ENCODE measurements at places on chromosomes 7 and 10.

DNA sequence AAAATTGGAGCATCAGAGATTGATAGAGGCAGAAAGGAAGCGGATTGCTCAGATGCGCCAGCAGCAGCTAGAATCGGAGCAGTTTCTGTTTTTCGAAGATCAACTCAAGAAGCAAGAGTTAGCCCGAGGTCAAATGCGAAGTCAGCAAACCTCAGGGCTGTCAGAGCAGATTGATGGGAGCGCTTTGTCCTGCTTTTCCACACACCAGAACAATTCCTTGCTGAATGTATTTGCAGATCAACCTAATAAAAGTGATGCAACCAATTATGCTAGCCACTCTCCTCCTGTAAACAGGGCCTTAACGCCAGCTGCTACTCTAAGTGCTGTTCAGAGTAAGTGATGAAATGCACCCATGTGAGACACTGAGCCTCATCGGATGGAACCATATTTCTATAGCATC is 33.1 kb downstream of the STAMBPL1 start:
- DNase-seq = no peak

- DNase-seq = no peak
Measured at GRCh38 chr7:90951986-90952954, 312.0 kb upstream of the FZD1 start.

DNA sequence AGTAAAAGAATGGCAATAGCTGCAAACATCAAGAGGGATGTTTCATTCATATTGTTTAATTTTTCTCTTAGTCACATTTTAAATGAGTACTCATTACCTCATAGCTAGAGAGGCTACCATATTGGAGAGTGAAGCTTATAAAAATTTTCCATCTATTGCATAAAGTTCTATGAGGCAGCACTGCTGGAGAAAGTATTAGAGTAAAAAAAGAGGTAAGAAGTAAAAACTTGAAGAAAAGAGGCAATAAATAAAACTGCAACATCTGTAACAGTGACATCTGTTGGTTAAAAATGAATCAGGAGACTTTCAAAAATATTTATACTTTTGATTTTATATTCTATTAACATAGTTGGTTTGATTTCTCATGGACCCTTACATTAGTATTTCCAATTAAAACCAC is 284.5 kb upstream of the SEMA3D start:
- DNase-seq = peak; percentile 56

GRCh38 chr7:64541438-64542359 is 21.2 kb downstream of the ZNF680 start:
- DNase-seq = no peak

- no peak for DNase-seq
Measured at GRCh38 chr7:1287752-1288201, 55.1 kb downstream of the UNCX start.

GRCh38 chr7:73851410-73852338 is 9.3 kb upstream of the TMEM270 start:
- peak; percentile 98 for DNase-seq

GRCh38 chr10:2921956-2922680 is 145.2 kb upstream of the PFKP start:
- DNase-seq = no peak

GRCh38 chr10:43880160-43880559 is 231.5 kb upstream of the ZNF32 start:
- DNase-seq = no peak

DNA sequence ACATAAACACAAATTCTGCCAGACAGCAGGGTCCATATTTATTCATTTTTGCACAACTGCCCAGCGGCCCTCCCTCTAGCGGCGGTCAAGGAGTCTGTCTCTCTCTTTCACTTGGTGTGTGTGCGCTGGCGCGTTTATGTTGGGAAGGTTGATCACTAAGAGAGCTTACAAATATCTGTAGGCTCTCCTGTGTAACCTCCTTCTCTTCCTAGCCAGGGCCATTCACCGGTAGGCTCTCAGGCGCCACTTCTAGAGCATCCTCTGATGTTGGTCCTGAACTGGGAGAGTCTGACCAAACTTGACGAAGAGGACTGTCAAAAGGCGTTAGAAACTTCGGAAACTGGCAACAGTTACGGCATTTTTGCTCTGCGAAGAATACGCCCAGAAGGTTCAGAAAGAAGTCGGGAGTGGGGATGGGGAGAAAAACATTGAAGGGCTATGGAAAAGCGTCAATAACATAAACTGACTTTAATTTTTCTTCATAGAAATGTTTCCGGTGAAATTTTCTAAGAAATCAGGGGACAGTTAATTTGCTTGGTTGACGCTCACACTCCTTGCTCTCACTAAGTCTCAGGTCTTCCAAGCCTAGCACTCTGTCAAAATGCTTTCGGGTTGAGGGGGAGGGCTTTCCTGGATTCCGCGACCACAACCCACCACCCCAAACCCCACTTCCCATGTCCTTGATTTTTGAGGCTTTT is 731.1 kb downstream of the ZWINT start:
- DNase-seq = no peak

- DNase-seq = peak; percentile 74
Measured at GRCh38 chr7:100604028-100604975, 2.1 kb downstream of the PCOLCE start.

DNA sequence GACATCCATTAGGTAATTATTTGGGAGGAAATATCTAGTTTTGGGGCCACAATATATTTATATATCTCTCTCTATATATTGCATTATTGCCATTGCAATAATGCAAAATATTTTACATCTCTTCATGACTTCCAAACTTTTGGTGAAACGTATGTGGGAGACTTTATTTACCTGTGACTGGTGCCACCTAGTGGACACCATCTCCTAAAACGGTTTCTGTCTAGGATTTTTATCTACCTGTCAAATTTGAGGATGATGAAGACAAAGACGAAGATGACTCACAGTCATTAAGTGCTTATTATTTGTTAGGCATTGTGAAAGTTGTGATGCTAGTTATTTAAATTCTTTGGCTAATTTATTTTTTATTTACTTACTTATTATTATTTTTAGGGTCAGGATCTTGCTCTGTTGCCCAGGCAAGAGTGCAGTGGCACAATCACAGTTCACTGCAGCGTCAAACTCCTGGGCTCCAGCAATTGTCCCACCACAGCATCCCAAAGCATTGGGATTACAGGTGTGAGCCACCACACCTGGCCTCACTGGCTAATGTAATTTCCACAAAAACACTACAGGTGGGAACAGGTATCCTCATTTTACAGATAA is 18.7 kb upstream of the CBLL1 start:
- DNase-seq = peak; percentile 54

GRCh38 chr10:82564353-82565196 is 689.6 kb downstream of the NRG3 start:
- DNase-seq = no peak

DNA sequence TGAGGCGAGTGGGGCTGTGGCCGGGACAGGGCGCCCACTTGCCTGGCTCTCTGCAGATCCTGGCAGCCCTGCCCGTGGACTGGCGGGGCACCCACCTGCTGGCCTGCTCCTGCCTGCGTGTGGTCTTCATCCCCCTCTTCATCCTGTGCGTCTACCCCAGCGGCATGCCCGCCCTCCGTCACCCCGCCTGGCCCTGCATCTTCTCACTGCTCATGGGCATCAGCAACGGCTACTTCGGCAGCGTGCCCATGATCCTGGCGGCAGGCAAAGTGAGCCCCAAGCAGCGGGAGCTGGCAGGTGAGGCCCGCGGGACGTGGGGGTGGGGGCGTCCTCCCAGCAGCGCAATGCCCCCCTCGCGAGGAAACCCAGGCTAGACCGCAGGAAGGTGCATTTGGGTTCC is 17.6 kb downstream of the SLC29A4 start:
- no peak for DNase-seq

GRCh38 chr7:867406-868188 is 8.8 kb upstream of the GET4 start:
- DNase-seq = peak; percentile 30

DNA sequence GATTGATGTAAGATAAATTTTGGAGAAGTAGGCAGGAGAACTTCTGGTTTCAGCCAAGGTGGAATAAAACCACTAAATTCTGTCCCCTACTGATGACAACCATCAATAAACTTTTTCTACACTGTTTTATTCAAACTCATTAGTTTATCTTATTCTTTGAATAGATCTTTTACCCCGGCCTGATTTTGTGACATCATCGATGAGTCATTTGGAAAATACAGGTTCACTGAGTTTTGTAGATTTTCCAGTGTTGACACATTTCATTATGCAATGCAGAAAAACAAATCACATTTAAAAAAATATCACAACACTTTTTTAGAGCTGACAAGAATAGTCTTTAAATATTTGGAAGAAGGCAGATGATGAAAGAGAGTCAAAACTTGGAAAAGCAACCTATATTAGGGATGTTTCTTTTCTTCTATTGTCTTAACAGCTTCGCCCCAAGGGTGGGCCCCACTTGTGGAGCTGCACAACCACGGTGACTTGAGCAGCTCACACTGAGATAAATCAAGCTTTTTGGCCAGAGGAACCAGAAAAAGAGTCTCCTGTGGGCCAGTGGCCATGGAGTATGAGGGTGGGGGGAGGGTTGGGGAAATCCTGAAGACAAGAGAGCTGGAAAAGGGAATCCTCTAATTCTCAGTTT is 112.8 kb downstream of the PTEN start:
- DNase-seq = peak; percentile 14

DNA sequence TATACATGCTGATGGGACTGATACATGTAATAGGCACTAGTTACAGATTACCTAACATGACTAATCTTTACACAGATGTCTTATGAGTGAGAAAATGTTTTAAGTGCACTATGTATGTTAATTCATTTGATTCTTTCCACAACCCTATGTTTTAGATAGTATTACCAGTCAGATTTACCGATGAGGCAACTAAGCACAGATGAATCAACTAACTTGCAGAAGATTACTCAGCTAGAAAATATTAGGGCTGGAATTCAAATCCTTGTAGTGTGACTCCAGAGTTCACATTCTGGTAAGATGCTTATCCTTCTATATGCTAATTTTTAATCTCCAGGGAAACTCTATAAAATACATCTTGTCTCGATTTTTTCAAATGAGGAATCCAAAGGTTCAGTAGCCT is 964.9 kb downstream of the REEP3 start:
- DNase-seq = no peak

- no peak for DNase-seq
Measured at GRCh38 chr10:1454428-1454827, 282.9 kb downstream of the ADARB2 start.
